ENCODE measurements at places on chromosomes 1 and 21.

GRCh38 chr1:217311766-217312165, 319.1 kb downstream of the GPATCH2 start:
- DNase-seq = no peak

- DNase-seq = peak; percentile 86
Measured at GRCh38 chr1:227762231-227762911, 27.1 kb downstream of the SNAP47 start.

DNA sequence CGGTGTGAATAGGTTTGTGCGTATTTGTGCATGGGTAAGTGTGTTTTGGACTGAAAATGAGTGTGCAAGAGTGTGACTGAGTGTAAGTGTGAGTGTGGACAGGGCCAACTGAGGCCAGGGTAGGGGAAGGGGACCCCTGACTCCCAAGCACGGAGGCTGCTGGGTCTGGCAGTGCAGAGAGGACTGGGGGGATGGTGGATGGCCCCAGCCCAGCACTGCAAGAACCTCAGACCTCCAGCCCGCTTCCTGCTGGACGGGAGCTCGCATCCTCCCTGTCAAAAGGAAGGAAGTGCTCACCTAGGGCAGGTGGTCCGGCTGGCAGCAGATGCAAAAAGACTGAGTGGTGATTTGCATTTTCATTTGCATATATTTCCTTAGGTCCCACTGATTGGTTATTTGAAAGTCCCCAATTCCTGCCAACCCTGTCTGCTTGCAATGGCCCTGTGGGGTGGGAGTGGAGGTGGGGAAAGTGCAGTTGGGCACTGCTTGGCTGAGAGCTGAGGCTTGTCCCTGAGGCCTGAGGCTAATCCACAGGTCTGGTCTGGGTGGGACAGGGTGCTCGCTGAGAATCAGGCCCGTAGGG, 42.8 kb upstream of the CASZ1 start:
- DNase-seq = no peak

- no peak for DNase-seq
Measured at GRCh38 chr1:71649608-71650007, 568.8 kb upstream of the ZRANB2 start.

DNA sequence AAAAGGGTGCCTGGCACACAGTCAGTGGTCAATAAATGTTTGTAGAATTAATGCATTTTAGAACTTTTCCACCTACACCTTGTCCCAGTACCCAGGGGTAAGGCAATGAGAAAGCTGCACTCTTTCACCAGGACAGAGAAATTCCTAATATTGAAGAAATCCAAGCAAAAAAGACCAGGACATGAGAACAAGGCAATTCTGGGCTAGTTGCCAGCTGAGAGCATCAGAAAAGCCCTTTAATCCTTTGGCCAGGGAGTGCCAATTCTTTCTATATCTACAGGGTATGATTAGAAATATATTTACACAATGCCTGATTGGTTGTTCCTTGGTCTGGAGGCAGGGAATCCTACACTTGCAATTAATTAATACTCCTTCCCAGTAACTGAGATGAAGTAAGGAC, 492.4 kb upstream of the NFIA start:
- no peak for DNase-seq

DNA sequence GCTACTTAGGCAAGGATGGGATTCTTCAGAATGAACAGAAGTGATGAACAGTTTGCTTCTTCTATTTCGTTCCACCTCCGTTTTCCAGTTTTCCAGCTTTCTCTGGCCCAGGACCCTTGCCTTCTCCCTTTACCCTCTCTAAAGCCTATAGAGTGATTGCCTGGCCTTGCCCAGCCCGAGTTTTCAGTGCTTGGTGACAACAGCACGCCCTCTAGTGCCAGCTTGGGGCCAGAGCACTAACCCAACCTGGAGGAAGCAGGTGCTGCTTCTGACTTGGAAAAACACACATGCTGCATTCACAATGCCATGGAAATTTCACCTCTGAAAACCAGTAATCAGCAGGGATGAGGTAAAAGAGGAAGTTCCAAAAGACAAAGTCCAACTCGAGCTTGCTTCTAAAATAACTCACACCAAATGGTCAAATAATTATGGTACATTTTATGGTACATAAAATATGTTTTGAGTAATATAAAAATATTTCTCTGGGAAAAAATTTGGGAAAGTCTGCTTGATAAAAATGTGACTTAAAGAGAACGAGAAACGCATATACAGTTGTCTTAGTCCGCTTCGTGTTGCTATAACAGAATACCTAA, 26.1 kb downstream of the UBE2T start:
- DNase-seq = peak; percentile 62

DNA sequence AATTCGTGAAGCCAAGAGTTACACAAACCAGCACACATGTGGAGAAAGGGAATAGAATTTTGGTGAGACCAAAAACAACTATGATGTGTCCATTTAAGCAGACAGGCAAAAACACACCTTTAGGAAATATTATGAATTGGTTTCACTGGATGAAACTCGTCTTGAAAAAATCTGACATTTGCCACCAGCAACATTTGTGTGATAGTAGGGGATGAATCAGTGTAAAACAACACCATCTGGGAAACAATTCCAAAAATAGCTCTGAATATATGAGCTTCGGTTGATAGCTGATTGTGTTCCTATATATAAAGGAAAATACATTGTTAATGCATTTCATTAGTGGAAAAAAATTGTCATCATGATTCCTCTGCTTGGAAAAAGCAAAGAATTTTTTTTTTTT, 327.8 kb downstream of the PAPPA2 start:
- peak; percentile 51 for DNase-seq

- DNase-seq = no peak
Measured at GRCh38 chr1:61083807-61084440, 1.6 kb downstream of the NFIA start.

DNA sequence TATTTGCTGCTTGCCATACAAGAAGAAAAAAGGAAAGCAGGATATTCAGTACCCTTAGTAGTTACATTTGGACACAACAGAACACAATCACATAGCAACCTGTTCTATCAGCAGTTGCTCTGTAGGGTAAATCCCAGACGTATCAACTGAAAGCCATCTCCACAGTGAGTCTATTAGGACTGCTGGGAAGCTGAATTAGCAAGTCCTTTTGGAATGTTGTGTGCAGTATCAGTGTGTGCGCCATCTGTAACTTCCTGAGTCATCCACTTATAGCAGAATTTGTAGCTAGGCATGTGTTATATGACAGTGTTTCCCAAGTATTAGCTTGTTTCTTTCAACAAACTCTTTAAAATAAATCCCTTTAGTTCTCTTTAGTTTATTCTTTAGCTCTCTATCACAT, 21.3 kb downstream of the CCDC30 start:
- DNase-seq = peak; percentile 92

DNA sequence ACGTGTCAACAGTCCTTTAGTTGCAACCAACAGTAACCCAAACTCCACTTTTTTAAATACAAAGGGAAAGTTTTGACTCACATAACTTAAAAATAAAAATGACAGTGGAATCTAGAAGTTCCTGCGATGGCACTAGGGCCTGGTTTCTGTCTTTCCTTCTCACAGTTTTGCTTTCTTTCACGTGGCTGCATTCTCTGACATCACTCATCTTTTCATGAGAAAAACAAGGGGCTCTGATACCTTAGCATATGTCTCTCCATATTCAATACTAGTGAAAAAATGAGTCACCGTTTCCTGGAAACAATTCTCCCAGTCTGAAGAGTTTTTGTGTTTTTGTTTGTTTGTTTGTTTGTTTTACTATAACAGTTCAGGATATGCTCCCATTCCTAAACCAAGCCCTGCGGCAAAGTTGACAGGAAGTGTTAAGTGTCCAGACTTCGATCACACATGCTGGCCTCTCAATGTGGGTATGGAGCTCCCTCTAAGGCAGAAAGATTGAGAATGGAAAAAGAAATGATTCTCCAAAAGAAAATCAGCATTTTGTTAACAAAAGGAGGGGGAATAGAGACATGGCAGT, 483.3 kb downstream of the TTLL7 start:
- DNase-seq = no peak

DNA sequence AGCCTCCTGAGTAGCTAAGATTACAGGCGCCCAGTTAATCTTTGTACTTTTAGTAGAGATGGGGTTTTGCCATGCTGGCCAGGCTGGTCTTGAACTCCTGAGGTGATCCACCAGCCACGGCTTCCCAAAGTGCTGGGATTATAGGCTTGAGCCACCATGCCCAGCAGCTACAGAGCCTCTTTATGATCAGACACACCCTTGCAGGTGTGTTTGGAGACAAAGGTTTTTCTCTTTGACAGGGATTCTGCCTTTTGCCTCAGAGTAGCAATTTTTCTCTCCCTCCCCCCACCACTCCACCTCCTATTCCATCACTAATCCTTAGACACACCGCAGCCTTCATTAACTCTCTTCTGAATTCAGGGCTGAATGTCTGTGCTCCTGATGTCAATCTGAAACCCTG, 152.2 kb upstream of the NFIA start:
- no peak for DNase-seq

- peak; percentile 93 for DNase-seq
Measured at GRCh38 chr1:54273092-54273794, 73.3 kb downstream of the MRPL37 start.

DNA sequence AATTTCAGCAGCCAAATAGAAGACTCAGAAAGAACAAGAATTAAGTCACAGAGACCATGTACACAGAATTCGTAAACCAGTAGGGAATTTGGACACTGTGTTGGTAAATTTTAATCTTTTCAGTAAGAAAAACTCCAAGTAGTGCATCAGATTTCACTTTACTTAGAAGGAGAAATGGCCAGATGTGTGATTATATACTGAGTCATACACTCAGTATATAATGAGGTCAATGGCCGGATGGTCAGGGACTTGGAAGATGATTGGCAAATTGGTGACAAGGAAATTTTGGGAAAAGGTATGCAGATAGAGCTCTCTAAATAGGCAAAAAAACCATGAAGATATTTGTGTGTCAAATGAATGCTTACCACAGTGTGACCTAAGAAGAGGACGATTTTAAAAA, 399.8 kb upstream of the LRRC7 start:
- no peak for DNase-seq

DNA sequence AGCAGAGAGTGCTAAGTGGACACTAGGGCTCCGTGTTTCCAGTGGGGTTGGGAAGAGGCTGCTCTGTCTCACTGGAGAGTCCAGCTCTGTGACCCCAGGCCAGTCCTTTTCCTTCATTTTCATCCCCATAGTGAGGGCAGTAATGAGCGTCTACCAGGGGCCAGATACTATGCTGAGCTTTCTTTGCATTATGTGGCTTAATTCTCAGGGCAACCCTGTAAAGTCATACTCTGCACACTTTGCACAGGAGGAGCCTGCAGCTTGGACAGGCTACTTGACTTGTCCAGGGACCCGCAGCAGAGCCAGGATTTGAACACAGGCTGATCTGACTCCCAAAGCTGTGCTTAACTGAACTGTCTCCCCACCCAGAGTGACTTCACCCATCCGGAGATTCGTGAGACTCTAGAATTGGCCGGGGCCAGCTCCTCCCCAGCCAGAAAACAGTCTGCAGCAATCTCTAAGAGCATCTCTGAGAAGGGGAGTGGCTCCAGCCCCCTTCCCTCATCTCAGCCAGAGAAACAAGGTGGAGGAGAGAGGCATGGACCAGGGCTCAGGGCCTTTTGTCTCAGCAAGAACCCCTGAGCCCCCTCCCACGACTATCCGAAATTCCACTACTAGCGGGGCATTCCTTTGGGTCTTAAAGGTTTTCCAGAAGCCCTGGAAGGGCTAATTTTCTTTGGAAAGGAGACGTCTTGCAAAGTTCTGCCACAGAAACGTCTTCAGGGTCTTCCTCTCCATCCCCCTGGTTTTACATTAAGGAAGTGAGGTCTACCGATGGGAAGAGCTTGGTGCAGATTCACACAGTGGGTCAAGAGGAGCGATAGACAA, 866 bp upstream of the FNDC5 start:
- DNase-seq = peak; percentile 36

- peak; percentile 34 for DNase-seq
Measured at GRCh38 chr1:192474080-192474683, 101.4 kb upstream of the RGS1 start.

GRCh38 chr1:176885751-176886150, 278.8 kb downstream of the ASTN1 start:
- peak; percentile 70 for DNase-seq

GRCh38 chr1:2290595-2291510, 62.7 kb downstream of the SKI start:
- DNase-seq = peak; percentile 99

DNA sequence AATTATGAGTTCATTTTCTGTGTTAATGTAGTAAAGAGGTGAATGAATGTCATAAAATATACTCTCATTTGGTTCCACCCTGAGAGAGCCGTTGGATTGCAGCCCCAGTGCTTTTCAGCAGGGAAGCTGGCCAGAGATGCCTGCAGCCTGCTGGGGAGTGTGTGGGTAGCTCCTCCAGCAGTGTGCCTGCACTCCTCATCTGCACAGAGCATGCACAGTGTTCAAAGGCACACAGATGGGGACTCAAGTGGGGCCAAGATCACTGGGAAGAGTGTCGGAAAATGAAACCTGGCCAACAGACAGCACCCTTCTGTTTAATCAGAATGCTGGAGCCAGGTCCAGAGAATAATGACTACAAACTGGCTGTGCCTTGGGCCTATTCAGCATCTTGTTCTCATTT, 206.8 kb downstream of the ST6GALNAC3 start:
- no peak for DNase-seq

GRCh38 chr1:235683653-235684052, 34.1 kb upstream of the GNG4 start:
- no peak for DNase-seq

- DNase-seq = no peak
Measured at GRCh38 chr1:223186800-223187199, 43.8 kb upstream of the TLR5 start.

GRCh38 chr21:36461277-36461917, 18.5 kb downstream of the CLDN14 start:
- DNase-seq = no peak

DNA sequence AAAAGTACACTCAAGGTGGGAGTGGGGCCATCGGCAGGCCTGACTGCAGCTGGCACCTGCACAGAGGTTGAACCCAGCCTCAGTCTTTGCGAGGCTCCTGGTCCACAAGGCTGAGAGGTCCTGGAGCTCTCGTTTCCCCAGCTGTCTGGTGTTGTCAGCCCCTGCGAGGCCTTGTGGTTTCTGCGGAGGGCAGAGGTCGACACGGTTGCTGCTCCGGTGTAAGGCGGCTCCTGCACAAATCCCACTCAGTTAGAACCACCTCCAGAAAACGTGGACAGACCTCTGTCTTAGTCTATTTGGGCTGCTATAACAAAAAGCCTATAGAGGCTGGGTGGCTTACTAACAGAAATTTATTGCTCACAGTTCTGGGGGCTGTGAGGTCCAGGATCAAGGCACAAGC, 5.8 kb downstream of the KIAA1614 start:
- DNase-seq = no peak

GRCh38 chr1:241172486-241172885, 184.5 kb downstream of the RGS7 start:
- DNase-seq = no peak

Measured in fibroblast of skin of right biceps (primary cell).